ENCODE measurements at places on chromosomes 4 and X.

GRCh38 chr4:170773709-170774273 is 684.0 kb upstream of the AADAT start:
- no peak for DNase-seq

- DNase-seq = peak; percentile 12
Measured at GRCh38 chr4:170872794-170873193, 783.0 kb upstream of the AADAT start.

DNA sequence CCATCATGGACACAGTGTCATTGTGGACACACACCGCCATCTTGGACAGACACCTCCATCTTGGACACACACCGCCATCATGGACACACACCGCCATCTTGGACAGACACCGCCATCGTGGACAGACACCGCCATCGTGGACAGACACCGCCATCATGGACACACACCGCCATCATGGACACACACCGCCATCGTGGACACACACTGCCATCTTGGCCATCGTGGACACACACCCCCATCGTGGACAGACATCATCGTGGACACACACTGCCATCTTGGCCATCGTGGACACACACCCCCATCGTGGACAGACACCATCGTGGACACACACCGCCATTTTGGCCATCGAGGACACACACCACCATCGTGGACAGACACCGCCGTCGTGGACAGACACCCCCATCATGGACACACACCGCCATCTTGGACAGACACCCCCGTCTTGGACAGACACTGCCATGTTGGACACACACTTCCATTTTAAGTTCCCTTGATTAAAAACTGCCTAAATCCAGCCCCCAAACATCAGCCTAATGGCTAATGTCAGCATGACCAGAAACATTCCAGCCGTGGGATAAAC is 9.1 kb downstream of the ASMTL start:
- DNase-seq = no peak

DNA sequence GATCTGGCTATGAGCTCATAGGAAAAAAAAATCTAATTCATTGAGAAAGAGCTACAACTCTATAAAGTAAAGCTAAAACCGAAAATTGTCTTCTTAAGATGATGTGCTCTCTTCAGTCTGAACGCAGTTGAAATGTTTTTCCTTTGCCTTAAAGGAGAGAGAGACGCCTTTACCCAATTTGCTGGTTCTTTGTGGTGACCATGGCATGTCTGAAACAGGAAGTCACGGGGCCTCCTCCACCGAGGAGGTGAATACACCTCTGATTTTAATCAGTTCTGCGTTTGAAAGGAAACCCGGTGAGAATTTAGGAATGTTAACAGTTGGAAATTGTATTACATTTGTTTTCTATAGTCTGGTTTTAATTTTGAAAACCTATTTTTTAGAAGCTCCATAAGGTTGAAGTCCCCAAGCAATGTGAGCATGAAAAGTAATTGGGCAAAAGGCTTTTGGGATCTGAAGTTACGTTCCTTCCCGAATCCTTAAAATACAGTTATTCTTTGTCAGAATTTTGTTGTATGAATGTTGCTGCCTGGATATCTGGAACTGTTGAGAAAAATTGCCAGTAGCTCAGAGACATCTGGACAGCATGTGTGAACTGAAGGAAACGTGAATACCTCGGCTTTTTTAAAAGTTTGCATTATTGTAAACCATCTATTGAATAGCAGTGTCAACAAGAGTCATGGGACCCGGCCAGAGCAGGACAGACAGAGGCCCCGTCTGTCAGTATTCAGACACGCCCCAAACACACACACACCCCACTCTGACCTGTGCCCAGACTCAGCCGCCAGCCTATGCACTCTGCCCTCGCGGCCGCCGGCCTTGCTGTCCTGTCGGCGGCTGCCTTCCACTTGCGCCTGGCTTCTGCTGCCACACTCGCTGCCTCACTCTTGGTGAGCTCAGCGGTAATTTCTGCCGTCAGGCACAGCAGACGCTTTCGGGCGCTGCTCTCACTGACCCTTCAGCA is 9.9 kb downstream of the PIGG start:
- no peak for DNase-seq

DNA sequence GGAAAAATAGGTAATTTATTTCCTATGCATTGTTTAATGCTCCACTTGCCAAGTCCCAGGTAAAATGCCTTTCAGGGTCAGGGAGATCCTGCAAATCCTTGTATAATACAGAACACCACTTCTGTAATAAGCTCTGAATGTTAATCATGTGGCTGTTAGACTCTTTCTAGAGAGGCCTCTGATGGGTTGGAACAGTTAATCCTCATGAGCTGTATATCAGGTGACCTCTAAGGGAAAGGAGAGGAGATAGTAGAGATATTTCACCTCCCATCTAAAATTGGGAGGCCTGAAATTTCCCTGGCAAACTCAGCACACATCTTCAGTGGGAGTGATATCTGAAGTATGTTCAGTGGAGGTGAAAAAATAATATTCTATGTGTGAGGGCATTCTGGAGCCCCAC is 210.6 kb upstream of the WDFY3 start:
- DNase-seq = no peak

DNA sequence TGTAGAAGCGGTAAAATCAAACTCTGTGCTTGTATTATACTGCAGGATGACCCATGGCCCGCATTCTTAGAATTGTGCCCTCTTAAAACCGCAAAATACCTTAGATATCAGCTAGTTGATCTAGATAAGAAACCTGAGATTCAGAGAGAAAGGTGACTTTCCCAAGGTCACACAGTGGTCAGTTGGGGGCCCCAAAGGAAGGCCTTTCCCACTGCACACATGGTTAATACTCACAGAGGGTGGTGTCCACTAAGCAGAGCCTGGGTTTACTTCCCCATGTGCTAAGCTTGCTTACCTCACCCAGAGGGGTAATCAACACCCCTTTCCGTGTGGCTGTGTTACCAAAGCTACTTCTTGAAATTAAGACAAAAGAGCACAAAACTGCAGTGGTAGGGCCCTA is 66.3 kb downstream of the RBM47 start:
- no peak for DNase-seq

GRCh38 chr4:6352031-6352692 is 82.5 kb downstream of the WFS1 start:
- DNase-seq = no peak

DNA sequence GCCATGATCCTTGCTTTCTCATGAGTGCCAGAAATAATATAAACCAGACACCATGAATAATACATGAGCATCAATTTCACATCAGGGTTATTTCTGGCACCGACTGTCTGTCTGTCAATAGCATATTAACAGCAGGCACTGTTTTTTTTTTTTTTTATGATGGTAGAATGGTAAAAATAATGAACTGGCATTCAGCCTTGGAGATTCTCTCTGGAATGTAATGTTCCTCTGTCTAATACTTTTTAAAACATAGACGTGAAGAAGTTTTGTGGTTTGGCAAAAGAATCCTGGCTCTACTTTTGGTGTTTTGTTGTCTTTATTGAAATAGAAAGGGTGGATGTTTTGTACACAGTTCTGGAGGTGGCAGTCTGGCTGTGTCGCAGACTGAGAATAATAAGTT is 874.6 kb upstream of the PRKX start:
- DNase-seq = no peak

GRCh38 chr4:2792711-2793585 is at the start of gene SH3BP2:
TSS of gene SH3BP2 (plus strand) at chr4:2793085. CDS start at chr4:2820618, 27,533 bp downstream.
- no peak for DNase-seq

GRCh38 chrX:130682990-130683389 is 220.0 kb downstream of the ENOX2 start:
- DNase-seq = no peak

- no peak for DNase-seq
Measured at GRCh38 chrX:141320801-141321200, 78.5 kb upstream of the SPANXC start.

DNA sequence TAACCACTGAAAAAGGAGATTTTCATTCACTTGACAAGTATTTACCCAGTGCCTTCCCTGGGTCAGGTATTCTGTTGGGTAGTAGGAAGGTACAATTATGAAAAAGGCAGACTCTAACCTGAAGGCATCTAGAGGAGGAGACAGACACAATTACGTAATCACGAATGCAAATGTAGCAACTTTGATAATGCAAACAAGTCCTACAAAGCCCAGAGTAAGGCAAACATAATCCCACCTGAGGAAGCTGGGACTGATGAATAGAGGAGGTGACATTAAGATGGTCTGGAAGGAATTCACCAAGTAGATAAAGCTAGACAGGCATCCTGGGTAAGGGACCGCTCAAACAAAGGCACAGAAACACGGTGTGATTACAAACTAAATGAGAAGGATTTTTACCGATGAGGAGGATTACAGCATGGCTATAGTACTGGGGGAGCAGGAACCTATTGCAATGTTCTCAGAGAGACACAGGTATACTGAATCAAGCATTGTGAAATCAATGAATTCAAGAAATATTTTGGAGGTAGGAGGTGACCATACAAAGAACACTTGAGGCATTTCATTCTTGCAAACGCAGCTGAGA is 37.1 kb downstream of the TMEM150C start:
- DNase-seq = no peak

DNA sequence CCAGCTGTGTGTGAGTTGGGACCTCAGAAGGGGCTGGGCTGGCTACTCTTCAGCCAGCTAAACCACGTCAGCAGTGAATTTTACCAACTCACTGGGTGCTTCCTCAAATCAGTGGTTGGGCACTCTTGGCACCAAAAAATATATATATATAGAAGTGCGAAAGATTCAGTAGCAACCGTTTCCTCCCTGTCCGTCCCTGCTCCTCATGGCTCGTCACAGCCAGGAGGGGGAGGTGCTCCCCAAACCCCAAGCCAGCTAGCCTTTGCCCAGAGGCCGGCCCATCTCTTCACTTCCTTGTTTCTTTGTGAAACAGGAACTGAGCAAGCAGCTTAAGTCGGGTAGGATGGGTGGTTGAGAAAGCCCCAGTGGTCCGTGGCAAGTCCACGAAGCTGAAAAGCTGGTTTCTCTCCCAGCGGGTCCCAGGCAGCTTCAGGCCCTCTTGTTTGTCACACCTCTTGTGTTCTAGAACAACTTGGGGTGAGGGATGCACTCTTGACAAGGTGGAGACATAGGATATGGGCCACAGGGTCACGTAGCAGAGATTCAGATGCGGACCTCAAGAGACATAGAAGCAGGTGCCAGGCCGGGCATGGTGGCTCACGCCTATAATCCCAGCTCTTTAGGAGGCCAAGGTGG is 6.8 kb upstream of the SASH3 start:
- no peak for DNase-seq

- no peak for DNase-seq
Measured at GRCh38 chrX:138150709-138151108, 560.8 kb downstream of the FGF13 start.

GRCh38 chrX:11066812-11067211 is 44.3 kb upstream of the HCCS start:
- DNase-seq = no peak

DNA sequence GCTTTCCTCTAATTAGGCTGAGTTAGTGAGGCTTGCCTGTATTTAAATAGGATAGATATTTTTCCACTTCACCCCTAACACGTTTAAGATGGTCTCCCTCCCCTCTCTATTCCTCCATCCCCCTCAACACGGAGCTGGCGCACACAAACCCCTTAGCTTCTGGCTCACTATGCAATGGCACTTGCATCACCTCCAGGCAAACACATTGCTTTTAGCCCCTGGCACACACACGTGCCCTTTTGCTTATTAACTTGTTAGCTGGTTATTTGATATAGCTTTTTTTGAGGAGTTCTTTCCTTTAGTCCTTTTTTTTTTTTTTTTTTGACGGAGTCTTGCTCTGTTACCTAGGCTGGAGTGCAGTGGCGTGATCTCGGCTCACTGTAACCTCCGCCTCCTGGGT is 94.3 kb downstream of the HDAC8 start:
- no peak for DNase-seq

DNA sequence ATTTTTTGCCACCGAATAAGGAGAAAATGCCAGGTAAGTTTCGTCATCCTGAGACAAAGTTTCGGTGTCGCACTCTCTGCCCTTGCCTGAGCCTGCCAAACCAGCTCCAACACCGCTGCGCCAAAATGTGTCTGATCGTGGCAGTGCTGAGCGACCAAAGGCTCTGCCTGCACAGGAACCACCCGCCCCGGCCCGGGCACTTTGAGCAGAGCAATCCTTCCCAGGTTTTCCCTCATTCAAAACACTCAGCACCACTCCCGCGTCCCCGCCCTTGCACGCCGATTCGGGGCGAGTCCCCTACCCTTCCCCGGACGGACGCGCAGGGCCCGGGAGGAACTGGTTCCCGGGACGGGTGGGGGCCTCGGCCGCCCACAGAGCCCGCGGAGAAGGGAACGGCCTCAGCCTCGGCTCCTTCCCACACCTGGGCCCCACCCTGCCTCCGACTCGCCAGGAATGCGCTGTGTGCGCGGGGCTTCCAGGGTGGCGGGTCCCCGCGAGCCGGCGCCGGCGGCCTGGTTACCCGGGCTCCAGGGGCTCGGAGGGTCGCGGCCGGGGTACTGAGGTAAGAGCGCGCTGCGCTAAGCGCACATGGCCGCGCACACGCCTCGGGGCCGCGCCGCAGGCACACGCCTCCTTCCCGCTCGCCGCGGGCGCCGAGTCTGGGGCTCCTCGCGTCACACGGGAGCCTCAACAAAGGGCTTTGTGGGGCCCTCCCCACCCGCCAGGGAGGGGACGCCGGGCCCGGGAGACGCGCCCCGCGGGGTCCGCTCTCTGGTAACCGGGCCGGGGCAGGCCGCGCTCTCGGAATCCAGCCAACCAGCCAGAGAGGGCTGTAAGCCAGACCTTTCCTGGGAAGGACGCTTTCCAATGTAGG is at the start of gene C4orf36:
Gene C4orf36, minus strand, starts transcription at position 661 of the 874 bp plus-strand sequence. CDS start 902 bp downstream, outside the sequence.
- peak; percentile 75 for DNase-seq

DNA sequence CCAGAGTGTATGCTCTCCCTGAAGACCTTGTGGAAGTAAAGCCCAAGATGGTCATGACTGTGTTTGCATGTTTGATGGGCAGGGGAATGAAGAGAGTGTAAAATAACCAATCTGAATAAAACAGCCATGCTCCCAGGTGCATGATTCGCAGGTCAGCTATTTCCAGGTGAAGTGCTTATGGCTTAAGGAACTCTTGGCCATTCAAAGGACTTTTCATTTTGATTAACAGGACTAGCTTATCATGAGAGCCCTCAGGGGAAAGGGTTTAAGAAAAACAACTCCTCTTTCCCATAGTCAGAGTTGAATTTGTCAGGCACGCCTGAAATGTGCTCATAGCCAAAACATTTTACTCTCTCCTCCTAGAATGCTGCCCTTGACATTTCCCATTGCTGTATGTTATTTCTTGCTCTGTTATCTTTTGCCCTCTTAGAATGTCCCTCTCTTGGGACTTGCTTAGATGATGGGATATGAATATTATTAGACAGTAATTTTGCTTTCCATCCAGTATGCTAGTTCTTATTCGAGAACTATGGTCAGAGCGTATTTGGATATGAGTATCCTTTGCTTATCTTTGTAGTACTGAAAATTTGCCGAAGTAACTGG is 88.6 kb downstream of the PLS3 start:
- peak; percentile 0 for DNase-seq

- DNase-seq = peak; percentile 26
Measured at GRCh38 chr4:105551965-105552746, at the start of gene ARHGEF38. TSS of gene ARHGEF38 (plus strand) at chr4:105552620. CDS start at chr4:105552766, 146 bp downstream.

DNA sequence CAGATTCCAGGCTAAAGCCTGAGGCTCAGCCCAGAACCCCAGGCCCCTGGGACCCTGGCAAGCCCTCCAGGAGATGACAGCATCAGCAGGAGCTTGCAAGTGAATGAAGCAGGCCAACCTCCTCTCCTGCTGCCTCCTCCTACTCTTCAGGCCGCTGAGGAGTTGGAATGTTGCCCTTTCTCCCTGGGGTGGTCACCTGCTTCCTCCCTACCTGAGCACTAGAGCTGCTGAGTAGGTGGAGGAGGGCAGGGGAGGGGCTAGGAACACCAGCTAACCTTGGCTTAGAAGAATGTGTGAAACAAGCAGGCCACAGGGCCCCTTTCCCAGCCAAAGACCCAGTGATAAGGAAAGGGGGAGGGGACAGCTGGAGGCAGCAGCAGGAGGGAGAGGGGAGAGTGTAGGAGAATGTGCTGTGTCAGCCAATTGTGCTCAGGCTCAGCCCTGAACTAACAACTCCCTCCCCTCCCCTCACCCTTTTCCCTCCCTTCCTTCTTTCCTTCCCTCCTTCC is 58.0 kb downstream of the PJA1 start:
- DNase-seq = no peak
